ENCODE measurements at places on chromosomes 4 and X. TPM values are rescaled to one million over a fixed set of nuclear protein-coding genes. Genes with fewer than 3 reads are reported as not detected.

The FAT1 gene
- 82.3 TPM for total RNA-seq

The HSFX3 gene
- total RNA-seq = not detected

- no peak overlapping the region for H3K27ac ChIP-seq
- H3K4me3 ChIP-seq = no peak overlapping the region
- H3K36me3 ChIP-seq = no peaks in the 10 kb centered on the region
- no peaks in the 10 kb centered on the region for H3K4me1 ChIP-seq
These were observed 28.2 kb downstream of the SEL1L3 start for GRCh38 chr4:25834411-25835107.

DNA sequence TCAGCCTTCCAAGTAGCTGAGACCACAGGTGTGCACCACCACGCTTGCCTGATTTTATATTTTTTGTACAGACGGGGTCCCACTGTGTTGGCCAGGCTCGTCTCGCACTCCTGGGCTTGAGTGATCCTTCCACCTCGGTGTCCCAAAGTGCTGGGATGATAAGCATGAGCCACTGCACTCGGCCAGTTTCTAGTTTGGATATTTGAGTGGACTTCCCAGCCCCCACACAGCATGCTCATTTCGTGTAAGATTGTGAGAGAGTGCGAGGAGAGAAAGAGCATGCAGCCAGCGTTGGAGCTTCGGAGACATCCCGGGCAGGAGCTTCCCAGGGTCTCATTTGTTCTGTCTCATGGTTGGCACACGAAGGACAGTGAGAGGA lies 31.8 kb downstream of the ARSD start:
- H3K27ac ChIP-seq = peak overlapping the region; percentile 78
- H3K36me3 ChIP-seq = no peaks in the 10 kb centered on the region
- peaks cover 30% of the 10 kb centered on the region for H3K4me1 ChIP-seq
- no peak for DNase-seq
- no peak overlapping the region for H3K4me3 ChIP-seq
- H3K27me3 ChIP-seq = no peaks in the 10 kb centered on the region

DNA sequence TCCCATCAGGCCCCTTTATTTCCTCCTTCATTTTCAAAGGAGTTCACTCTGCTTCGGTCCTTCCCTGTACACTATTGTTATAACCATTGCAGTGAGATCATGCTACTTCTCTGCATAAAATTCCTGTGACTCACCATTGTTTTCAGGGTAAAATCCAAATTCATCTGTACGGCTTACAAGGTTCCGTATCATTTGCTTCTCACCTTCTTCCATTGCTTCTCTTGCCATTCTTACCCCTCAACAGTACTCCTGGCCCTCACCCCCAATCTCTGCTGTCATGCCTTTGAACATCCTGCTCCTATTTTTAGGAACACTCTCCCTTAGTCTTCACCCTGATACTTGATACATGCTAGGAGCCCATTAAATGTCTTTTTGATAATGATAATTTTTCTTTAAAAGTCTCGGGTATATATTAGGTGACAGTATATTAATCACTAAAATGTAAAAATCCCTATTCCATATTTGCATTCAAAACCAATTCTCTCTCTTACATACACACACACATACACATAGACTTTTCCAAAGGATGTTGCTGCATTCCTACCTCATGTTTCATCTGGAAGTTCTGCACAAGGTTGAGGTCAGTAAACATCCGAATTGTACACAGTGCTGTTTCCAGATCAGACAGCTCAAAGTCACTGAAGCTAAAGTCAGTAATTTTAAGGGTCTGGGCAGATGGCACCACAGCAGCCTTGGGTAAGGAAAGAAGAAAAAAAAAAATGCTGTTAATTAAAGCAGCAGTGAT lies 103.4 kb downstream of the PDE5A start:
- peaks cover 10% of the 10 kb centered on the region for H3K36me3 ChIP-seq
- DNase-seq = no peak
- H3K4me1 ChIP-seq = peaks cover 25% of the 10 kb centered on the region
- H3K27me3 ChIP-seq = no peaks in the 10 kb centered on the region

DNA sequence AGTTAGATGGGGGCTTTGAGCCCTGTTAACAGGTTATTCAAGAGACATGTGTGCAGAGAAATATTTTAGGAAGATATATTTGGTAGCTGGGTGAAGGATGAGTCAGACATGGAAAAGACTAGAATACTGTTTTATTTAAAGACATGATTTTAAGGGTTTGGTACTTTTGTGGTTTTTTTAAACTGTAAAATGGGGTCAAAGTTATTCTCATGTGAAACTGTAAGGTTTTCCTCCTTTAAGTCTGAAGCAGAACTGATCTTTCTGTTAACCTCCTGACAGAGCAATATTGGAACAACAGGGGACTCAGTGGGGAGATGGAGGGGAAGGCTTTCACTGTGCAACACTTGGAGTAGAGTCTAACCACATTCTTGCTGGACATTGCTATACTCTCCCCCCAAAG lies 112.4 kb upstream of the LSM6 start:
- no peaks in the 10 kb centered on the region for H3K27me3 ChIP-seq
- no peak overlapping the region for H3K4me3 ChIP-seq
- no peak for DNase-seq
- H3K27ac ChIP-seq = no peak overlapping the region
- no peaks in the 10 kb centered on the region for H3K36me3 ChIP-seq

- peaks cover 19% of the 10 kb centered on the region for H3K4me1 ChIP-seq
- no peaks in the 10 kb centered on the region for H3K27me3 ChIP-seq
- no peak overlapping the region for H3K27ac ChIP-seq
- no peak overlapping the region for H3K4me3 ChIP-seq
- no peaks in the 10 kb centered on the region for H3K36me3 ChIP-seq
- DNase-seq = peak; percentile 27
These were observed 196.8 kb upstream of the LEF1 start for GRCh38 chr4:108365551-108365950.

Data from cardiac muscle cell (in vitro differentiated cells and primary cell).